Activated CD4-positive, alpha-beta memory T cell treated with anti-CD3 and anti-CD28 coated beads for 36 hours (primary cell): ENCODE measurements at places on chromosomes 11 and 22. TPM values are rescaled to one million over a fixed set of nuclear protein-coding genes. Genes with fewer than 3 reads are reported as not detected.

AMOTL1 gene
- 0.24 TPM for total RNA-seq

UPK2 gene
- total RNA-seq, result not detected

DNA sequence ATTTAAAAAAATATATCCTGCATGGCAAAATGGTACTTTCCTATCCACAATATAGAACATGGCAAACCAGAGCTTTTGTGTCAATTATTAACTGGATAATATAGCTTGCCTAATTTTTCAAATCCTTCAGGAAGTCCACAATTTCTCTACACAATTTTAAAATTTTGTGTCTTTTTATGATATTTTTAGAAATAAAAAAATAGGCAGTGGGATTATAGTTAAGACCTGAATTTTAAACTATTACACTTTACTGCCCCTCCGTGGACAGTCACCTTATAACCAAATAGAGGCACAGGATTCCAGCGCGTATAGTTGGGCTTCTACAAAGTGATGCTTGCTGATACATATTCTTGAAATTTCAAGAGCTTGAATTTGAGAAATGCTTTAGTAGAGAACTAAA is 2.1 kb upstream of the DMC1 start:
- DNase-seq, result peak; percentile 25
- H3K27ac ChIP-seq, result no peak overlapping the region
- no peaks in the 10 kb centered on the region for H3K27me3 ChIP-seq
- peaks cover 3% of the 10 kb centered on the region for H3K36me3 ChIP-seq
- peaks cover 12% of the 10 kb centered on the region for H3K4me1 ChIP-seq
- no peak overlapping the region for H3K4me3 ChIP-seq

DNA sequence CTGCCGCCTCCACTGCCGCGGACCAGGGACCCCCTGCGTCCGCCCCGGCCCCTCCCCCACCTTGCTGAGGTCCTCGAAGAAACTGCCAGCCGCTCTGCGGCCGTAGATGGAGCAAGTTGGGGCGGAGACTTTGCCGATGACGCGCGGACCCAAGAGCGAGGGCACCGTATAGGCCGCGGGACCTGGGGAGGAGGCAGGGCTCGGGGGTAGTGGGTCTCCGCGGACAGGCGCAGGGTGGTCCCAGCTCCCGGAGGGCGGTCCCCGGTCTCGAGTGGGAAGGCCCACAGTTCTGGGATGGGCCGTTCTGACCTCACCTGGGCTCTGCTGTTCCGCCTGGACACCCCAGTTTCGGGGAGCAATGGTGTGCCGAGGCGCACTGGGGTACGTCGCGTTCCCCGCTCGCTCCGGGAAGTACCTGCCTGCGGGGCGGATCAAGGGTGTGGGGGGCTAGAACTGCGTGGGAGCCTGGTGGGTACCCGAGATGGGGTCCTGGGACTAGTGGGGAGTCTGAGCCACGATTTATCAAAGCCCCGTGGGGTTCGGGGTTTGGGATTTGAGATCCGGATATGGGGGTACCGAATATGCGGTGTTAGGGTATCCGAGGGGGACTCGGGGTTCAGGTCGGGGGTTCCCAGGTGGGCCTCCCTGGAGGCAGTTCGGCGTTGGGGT is 1.2 kb upstream of the TYMP start:
- peaks cover 54% of the 10 kb centered on the region for H3K4me1 ChIP-seq
- DNase-seq, result peak; percentile 92
- no peaks in the 10 kb centered on the region for H3K27me3 ChIP-seq
- peak overlapping the region; percentile 99 for H3K27ac ChIP-seq

DNA sequence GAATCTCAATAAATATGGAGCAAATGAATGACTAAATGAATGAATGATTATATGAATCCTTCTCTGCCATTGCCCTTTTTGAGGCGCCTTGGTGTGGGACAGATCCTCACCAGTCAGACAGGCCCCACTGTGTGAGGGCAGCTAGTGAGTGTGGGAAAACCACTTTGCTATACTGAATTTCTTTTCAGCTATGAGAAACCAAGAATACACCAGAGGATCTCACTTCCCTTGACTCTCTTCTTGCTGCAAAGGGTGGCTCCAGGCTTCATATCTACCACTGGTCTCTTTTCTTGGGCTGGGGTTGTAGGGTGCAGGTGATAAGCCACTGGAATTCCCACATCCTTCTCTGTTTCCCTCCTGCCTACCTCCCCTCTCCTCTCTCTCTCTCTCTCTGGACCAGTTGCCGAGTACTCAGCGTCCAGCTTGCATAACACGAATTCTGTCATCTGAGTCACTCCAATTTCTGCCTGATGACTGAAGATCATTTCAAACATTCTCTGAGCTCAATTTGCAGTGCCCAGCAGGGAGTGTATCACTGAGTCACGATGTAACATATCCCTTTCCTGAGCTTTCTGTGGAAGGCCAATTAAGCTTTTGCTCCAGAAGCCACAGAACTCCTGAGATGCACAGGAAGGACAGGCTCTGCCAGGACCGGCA is 304.3 kb upstream of the NCAM1 start:
- H3K27ac ChIP-seq, result no peak overlapping the region
- DNase-seq, result no peak
- H3K36me3 ChIP-seq, result no peaks in the 10 kb centered on the region
- H3K27me3 ChIP-seq, result no peaks in the 10 kb centered on the region
- H3K4me1 ChIP-seq, result no peaks in the 10 kb centered on the region

GRCh38 chr22:38397189-38398085 is 57.6 kb downstream of the KCNJ4 start:
- H3K36me3 ChIP-seq, result no peaks in the 10 kb centered on the region
- peaks cover 38% of the 10 kb centered on the region for H3K4me1 ChIP-seq
- H3K27ac ChIP-seq, result no peak overlapping the region
- peak; percentile 27 for DNase-seq
- H3K27me3 ChIP-seq, result peaks cover 2% of the 10 kb centered on the region
